ENCODE measurements at places on chromosomes 7 and 10.
A peak's percentile ranks its signal among the peaks of the same experiment; 100 is the strongest.

DNA sequence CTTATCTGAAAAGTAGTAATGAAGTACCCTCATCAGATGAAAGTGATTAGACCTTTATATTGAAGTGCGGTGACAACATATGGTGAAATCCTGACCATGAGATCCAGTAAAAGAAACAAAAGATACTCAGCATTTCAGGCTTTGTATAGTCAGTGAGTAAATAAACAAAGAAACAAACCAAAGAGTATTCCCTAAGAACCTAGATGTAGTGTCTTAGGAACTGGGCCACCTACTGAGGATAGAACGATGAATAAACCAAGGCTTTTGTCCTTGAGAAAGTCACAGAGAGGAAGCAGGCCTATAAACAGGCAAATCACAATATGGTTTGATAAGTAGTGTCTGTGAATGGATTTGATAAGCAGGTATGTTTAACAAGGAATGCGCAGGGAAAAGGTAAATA, 46.2 kb downstream of the ZNF277 start:
- no peak for DNase-seq

GRCh38 chr7:127383123-127383835, 9.2 kb downstream of the ZNF800 start:
- no peak for DNase-seq

DNA sequence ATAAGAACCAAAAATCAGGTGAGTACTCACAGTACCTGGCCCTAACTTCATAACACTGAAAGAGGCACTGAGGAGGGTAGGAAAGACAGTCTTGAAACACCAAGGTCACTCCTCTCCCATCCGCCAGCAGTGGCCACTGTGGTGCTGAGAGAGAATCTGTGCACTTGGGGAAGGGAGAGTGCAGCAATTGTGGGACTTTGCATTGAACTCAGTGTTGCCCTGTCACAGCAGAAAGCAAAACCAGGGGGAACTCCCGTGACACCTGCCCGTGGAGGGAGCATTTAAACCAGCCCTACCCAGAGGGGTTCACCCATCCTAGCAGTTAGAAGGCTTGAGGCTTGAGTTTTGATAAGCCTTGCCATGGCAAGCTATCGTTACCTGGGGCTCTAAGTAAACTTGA, 35.2 kb upstream of the MAP3K8 start:
- DNase-seq, result no peak

DNA sequence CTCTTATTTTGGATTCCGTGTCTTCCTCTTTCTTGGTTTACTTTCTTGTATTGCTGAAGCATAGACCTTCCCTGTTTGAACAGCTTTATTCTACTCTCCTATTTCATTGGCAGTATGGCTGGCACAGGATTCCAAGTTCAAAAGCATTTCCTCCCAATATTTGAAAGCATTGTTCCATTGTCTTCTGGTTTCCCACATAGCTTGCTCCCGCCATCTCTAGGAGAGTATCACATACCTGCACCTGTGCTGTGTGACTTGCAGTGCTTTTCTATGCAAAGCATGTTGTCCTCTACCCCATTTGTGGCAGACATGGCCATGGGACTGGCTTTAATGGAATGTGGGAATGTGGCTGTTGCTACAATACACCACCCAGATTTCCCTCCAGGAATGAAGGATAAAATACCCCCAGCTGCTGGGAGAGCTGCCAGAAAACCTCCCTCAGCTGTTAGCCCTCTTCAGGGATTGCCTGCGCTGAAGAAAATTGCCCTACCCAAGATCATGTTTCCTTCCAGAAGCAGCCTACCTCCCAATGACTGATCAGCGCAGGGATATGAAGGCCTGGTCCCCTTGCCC, 6.9 kb upstream of the MYOF start:
- DNase-seq, result no peak

GRCh38 chr7:132430861-132431822, 145.1 kb downstream of the PLXNA4 start:
- peak; percentile 84 for DNase-seq

GRCh38 chr10:74067373-74068352, 69.7 kb downstream of the VCL start:
- DNase-seq, result no peak

GRCh38 chr7:122453432-122453831, 148.9 kb upstream of the FEZF1 start:
- DNase-seq, result no peak

Data from left cardiac atrium (tissue), 4 donors.